ENCODE measurements at places on chromosomes 7 and 10.

DNA sequence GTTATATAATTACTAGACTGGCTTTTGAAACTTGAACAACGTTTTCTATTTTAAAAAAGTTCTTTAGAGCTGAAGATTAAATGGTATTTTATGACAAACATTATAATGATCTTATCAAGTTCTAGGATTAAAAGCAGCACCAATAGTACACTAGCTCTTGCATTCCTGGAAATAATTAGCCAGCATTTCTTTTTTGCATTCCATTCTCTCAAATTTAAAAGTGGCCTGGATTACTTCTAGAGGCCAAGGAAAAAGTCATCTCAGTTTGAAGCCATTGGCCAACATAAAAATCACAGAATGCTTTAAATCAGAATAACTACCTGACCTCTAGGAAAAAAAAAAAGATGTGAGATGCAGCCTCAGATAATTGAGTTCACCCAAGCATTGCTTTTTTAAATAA is 1326.4 kb upstream of the SORCS1 start:
- no peak for DNase-seq

DNA sequence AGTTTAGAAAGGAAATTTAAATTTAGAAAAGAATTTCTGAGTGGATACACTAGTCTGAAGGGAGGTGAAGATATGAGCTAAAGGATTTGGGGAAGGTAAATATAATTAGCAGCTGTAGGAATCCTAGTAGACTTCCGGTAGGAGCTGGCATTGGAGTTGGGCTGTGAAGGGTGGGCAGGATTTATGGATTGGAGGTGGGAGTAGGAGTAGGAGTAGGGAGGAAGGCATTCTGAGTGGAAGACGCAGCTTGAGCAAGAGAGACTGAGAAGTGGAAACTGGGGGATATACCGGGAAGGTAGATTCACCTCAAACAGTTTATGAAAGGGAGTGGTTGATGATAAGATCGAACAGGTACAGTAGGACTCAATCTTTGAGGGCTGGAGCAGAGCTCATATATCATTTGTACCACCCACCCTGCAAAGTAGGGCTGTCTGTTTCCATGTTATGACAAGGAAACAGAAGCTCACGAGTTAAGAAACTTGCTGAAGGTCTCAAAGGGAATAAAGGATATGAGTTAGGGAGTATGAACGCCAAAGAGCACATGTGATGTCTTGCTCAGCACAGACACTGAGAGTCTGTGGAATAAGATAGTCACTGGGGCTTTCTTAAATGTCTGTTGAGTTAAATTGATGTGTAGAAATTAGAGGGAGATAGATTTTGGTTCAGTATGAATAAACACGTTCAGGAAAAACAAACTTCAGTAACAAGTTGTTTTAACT is 81.6 kb downstream of the RPS24 start:
- no peak for DNase-seq

GRCh38 chr7:27955596-27955995 is 215.6 kb downstream of the TAX1BP1 start:
- no peak for DNase-seq

GRCh38 chr7:33369888-33370287 is 240.5 kb downstream of the BBS9 start:
- DNase-seq = no peak

DNA sequence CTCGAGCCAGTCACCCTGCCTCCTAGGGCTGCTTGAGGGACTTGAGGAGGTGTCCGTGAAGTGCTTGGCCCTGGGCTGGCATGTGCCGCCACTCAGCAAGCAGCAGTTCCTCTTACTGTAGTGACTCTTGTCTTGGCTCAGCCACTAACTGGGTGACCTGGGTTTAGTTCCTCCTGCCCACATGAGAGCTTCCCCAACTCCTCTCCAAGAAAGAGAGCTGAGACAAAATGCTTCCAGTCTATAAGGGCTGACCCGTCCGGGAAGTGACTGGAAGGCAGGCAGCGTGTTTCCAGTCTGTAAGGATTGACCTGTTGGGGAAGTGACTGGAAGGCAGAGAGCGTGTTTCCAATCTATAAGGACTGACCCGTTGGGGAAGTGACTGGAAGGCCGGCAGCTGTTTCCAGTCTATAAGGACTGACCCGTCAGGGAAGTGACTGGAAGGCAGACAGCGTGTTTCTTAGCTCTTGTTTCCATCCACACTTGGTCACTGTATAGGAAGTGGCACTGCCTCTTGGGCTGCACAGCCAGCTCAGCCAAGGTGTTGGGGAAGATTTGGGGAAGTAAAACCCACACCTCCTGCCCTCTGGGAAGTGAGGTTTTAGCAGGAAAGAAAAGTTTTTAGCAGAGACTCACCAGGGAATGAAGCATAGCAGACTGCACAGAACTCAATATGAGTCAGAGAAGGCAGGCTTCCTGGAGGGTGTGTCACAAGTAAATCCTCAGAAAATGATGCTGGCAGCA is 53.3 kb upstream of the PPIF start:
- peak; percentile 97 for DNase-seq

GRCh38 chr10:118564652-118565051 is 30.8 kb downstream of the PRLHR start:
- no peak for DNase-seq

DNA sequence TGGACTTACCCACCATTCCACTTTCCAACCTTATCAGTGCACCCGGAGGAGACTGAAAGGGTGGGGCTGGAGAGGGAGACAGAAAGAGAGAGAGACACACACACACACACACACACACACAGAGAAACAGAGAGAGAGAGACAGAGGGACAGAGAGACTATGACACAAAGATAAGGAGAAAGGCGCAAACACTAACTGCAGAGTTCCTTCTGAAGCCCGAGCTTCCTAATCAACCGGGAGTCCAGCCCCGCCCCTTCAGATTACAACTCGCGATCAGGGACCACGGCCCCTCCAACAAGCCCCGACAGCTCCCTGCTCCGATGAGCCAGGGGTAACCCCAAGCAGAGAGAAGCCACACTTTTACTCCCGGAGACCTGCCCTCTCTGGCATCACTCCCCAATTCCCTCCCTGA is 499 bp downstream of the GAL3ST4 start:
- no peak for DNase-seq

- no peak for DNase-seq
Observed at GRCh38 chr10:124639646-124640045, 104.5 kb downstream of the FAM53B start.

DNA sequence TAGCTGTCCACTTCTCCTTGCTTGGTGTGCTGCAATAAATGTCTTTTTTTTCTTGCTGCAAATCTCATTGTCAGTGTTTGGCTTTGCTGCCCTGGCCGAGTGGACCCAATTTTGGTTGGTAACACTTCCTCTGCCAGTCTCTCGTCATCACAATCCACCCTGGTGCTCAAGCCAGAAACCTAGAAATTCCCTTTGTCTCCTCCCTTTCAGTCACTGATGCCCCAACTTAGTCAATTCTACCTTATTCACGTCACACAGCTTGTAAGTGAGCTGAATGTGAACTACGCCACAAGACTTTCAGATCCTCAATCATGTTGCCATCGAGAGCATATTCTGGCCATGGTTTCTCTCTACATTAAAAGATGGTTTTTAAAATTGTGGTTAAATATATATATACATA is 13.0 kb upstream of the FRA10AC1 start:
- DNase-seq = peak; percentile 30

DNA sequence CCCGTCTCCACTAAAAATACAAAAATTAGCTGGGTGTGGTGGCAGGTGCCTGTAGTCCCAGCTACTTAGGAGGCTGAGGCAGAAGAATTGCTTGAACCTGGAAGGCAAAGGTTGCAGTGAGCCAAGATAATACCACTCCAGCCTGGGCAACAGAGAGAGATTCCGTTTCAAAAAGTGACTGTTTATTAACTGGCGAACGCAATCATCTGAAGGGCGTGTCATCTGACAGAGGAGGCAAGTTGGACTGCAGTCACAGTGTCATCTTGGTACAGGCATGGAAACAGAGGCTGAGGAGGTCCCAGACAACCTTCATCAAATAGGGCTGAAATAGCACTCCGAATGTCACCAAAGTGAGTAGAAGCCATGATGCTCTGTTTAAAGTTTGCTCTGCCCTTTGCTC is 75.3 kb upstream of the NFE2L3 start:
- no peak for DNase-seq

GRCh38 chr7:1236831-1237701 is 4.4 kb downstream of the UNCX start:
- DNase-seq = no peak

DNA sequence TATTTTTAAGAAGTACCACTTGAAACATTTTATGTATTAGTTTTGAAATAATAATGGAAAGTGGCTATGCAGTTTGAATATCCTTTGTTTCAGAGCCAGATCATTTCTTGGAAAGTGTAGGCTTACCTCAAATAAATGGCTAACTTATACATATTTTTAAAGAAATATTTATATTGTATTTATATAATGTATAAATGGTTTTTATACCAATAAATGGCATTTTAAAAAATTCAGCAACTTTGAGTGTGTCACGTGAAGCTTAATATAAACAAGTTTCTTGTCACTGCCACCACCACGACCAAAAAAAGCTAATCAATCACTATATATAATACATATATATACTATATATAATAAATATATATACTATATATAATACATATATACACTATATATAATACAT is 4.8 kb downstream of the IL6 start:
- no peak for DNase-seq

- DNase-seq = no peak
Observed at GRCh38 chr10:12042409-12042796, 206 bp downstream of the UPF2 start.

- DNase-seq = no peak
Observed at GRCh38 chr7:83574616-83575015, 74.3 kb downstream of the SEMA3E start.

GRCh38 chr7:14902589-14903067 is at the start of gene DGKB:
Gene DGKB (minus strand): TSS chr7:14902751.
- no peak for DNase-seq

GRCh38 chr7:146781352-146782116 is 664.9 kb downstream of the CNTNAP2 start:
- DNase-seq = no peak

DNA sequence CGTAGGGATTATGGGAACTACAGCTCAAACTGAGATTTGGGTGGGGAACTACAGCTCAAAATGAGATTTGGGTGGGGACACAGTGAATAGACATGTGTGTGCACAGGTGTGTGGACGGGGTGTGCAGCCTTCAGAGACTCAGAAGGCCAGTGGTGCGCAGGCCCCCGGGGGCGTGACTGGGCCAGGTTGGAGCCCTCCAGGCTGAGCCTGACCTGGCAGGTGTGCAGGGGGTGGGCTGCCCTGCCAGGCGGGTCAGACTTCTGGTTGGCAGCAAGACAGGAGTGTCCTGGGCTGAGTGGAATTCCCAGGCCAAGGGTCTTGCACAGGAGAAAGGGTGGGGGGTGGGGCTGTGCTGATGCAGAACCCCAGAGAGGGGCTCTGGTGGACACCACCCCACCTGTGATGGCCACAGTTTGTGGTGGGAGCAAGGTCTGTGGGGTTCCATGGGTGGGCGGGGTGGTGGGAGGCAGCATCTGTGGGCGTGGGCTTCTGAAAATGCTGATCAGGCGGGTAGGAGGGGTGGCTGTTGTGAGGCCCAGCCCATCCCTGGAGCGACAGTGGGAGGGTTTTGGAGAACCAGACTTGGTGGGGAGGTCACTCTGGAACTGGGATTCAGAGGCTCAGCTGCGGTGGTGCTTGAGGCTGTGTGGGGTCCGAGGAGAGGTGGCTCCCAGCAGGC is 29.3 kb upstream of the PSMG3 start:
- no peak for DNase-seq
